MM.1S (cell line): ENCODE measurements at places on chromosomes 5 and 9.

- no peak for DNase-seq
Measured at GRCh38 chr9:100698945-100699344, 121.1 kb downstream of the CAVIN4 start.

- no peak for DNase-seq
Measured at GRCh38 chr5:159548517-159548916, 218.2 kb upstream of the IL12B start.

DNA sequence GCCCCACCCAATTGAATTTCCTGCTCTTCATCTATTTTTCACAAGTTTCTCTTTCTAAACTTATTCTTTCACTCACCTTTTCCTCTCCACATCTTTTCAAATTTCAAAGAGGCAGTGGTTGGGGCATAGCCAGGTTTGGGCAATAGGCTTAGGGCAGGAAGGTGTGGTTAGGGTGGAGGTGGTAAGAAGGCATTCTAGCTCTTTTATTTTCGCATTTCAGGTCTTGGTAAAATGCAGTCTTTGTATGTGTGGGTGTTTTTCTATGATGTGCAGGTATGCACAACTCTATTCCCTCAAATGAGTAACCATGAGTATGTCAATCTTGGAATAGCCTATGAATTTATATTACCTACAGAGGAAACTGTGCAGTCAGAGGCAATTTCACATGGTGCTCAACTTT, 129.8 kb upstream of the IFNE start:
- no peak for DNase-seq

DNA sequence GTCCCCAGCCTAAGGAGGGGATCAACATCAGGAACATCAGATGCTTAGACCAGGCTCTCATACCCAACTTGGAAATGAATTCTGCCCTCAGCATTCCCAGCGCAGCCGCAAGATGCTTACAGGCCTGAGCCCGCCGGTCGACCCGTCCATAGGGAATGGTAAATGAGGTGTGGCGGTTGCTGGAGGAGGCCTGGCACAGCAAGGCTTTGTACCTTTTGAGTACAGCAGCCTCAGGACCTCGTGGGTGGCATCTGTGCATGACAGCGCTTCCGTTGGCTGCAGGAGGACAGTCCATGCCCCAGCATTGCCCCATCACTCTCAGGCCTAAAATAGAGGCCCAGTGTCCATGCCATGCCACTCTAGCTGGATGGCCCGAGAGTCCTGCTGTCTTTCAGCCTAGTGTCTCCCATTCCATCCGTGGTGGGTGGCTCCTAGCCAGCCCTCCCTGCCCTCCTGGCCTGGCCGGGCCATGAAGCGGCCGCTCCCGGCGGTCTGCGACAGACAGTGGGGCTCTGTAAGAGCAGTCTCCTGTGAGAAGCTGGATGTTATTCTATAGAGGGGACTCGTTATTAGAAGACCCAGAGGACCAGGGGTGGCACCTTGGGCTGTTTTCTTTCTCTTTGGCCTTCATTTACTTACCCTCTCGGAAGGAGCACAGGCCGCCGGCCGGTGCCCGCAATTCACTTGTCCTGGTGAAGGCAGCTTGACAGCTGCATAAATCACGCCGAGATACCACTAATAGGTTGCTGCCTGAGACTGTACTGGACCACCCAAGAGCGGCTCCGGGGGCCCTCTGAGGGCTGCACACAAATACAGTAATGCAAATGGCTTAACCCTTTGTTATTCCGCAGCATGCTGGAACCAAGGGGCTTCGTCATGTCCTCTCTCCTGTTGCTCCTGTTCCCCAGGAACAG, 223.5 kb upstream of the TUT7 start:
- DNase-seq: no peak

DNA sequence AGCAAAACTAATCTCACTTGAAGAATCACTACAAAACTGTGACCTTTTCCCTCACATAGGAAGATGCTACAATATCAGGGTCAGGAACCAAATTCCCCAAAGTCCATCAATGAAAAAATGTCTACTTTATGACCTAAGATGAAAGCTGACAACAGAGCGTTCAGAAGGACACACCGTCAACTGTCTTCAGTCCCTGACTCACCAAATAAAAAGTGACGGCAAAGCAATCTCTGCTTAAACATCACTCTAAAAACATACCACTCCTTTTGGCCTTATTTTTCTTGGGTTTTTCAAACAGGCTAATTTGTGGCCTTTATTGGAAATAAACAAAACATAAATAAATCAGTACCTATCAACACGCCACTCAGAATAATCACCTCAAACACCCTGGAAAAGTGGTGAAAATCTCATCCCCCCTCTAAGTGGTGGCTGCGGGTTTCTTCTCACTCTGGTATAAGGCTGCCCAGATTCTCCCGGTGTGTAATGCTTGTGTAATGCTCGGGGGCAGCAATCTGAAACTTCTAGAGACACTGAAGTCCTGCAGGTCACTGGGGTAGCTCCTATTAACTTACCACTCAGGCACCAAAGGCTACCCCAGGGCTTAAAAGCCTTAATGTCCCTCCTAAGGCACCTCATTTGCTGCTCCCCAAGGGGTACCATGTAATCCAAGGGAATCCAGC, 29.5 kb downstream of the SEMA4D start:
- DNase-seq: no peak

DNA sequence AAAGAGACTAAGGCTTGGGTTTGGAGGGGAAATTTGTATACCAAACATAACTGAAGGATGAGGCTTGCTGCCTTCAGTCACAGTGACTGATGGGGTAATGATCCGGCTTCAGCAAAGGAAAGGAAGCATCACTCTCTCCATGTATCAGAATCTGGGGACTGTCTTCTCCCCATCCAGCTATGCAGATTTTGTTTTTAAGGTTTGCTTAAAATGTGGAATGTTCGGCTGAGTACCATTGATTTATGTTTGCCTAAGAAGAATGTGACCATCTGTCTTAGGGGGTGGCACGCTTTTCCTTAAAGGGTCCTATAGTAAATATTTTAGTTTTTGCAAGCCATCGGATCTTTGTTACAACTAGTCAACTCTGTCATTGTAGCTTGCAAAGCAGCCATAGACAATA, 291.9 kb downstream of the ARHGEF28 start:
- DNase-seq: no peak

- no peak for DNase-seq
Measured at GRCh38 chr9:107153336-107153735, 129.7 kb upstream of the RAD23B start.
